ENCODE measurements at places on chromosomes 4 and X.

DNA sequence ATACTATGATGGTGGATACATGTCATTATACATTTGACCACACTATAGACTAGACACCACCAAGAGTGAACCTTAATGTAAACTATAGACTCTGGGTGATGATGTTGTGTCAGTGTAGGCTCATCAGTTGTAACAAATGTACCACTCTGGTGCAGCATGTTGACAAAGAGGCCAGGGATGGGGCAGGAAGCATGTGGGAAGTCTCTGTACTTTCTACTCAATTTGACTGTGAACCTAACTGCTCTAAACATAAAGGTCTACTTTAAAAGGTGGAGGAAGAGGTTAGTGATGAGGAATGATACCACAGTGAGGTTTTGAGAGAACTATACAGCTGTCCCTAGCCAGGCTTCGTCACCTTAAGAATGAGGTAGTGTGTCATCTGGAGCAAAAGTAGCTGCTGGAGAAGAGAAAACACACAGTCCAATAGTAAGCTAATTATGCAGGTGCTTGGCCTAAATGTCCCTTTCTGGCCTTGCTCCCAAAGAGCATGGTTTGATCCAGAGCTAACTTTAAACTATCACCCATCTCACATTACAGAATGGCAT, 38.4 kb downstream of the GRSF1 start:
- no peak for DNase-seq

- no peak for DNase-seq
These were observed 1148.9 kb downstream of the STIM2 start for GRCh38 chr4:28009541-28009940.

GRCh38 chr4:40194602-40195161, 2.1 kb upstream of the RHOH start:
- DNase-seq = no peak

- no peak for DNase-seq
These were observed 10.6 kb upstream of the IRAK1 start for GRCh38 chrX:154030266-154030665.

GRCh38 chr4:10183462-10183861, 66.9 kb upstream of the WDR1 start:
- DNase-seq = no peak

All from stimulated activated CD8-positive, alpha-beta memory T cell treated with anti-CD3 and anti-CD28 coated beads, Interleukin-4, amount 100 ng/mL, for 1 hour (primary cell).